Right cardiac atrium (tissue), 5 donors: ENCODE measurements at places on chromosomes 13 and 19. TPM values are rescaled to one million over a fixed set of nuclear protein-coding genes. Genes with fewer than 3 reads are reported as not detected.

Gene SHD
- total RNA-seq: 30.5 TPM

Gene GRAMD1A
- 32.3 TPM for total RNA-seq

Gene FRY
- 101 TPM for total RNA-seq

Gene CNMD
- total RNA-seq: not detected

Gene KCNRG
- total RNA-seq: 0.36 TPM

Gene KLF5
- total RNA-seq: 0.83 TPM

DNA sequence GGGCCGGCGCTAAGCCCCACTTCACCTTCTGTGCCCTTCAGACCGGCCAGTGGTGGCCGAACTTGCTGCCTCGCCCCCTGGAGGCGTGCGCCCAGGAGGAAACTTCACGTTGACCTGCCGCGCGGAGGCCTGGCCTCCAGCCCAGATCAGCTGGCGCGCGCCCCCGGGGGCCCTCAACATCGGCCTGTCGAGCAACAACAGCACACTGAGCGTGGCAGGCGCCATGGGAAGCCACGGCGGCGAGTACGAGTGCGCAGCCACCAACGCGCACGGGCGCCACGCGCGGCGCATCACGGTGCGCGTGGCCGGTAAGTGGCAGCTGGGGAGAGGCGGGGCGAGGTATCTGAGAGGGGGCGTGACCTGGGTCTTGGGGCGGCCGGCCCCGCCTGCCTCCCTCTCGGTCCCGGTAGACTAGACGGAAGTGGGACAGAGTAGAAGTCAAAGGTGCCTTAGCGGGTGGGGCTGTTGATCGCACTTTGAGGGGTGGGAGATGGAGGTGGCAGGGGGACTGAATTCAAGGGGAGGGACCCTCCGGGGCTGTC, 5.6 kb downstream of the ICAM5 start:
- DNase-seq: peak; percentile 26

GRCh38 chr13:110233181-110233950, 73.6 kb downstream of the COL4A1 start:
- peak; percentile 78 for DNase-seq

- no peak for DNase-seq
These were observed 3.1 kb downstream of the KLF5 start for GRCh38 chr13:73061876-73062275.

DNA sequence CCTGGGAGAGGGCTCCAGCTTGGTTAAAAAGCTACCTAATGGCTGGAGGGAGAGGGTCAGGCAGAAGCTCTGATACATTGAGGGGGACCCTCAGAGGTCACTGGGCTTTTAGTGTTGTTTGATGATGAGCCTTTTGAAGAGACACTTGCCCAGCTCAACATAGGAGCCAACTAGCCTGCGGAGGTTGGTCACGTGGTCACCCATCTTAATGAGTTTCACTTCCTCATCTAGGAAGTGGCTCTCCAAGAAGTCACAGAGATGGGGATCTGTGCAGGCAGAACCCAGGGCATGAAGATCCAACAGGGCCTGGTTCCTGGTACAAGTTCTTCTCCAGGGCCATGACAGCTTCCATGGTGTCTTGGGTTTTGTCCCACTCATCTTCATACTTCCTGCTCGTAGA, 33.4 kb downstream of the IPO5 start:
- no peak for DNase-seq

DNA sequence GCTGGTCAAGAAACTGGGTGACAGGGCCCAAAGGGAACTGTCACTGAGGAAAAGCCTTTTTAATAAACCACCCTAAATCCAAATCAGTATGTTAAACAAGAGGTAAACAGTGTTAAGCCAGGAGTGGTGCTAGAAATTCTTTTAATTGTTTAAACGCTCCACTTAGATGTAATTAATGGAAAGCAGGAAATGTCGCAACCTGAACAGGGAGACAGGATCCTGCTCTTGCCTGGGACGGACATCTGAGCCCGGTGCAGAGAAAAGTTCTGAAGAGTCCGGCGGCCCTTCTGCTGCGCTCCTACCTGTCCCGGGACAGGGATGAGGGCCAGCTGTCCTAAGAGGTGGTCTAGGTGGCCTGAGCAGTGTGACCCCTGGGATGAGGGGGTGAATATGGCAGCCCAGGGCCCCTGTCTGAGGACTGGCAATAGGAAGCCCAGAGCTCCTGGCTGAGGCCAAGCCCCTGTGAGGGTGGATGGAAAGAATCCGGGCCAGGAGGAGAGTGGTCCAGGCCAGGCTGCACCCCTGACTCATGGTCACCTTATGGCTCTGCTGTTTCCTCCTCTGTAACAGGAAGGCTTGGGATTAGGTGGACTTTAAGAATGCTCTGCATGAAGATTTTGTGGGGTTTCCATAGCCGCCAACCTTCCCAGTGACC, 112.8 kb upstream of the GJB6 start:
- no peak for DNase-seq

GRCh38 chr13:75079226-75079625, 402.7 kb downstream of the TBC1D4 start:
- no peak for DNase-seq
